ENCODE measurements at places on chromosomes 5 and 9. TPM values are rescaled to one million over a fixed set of nuclear protein-coding genes. Genes with fewer than 3 reads are reported as not detected.

GRCh38 chr9:16001856-16002255, 449.0 kb downstream of the CCDC171 start:
- DNase-seq: no peak

- DNase-seq: no peak
These were observed 4.9 kb downstream of the DDX4 start for GRCh38 chr5:55742778-55743177.

DNA sequence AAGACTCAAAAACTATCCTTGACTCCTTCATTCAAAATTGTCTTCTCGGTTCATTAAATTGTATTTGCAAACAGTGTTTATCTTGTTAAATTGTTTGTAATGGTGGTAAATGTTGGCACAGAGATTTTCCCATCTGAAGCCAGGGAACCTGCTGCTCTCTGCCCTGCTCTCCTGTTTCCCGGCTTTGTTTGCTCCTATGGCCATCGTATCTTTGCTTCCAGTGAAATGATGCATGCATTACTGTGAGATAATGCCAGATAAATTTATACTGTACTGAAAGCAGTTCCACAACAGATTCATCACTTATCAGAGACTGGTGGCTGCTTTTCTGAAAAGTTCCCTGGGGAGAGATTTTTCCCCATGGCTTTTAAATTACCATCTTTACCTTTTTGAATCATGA, 81.4 kb downstream of the CD180 start:
- DNase-seq: no peak

DNA sequence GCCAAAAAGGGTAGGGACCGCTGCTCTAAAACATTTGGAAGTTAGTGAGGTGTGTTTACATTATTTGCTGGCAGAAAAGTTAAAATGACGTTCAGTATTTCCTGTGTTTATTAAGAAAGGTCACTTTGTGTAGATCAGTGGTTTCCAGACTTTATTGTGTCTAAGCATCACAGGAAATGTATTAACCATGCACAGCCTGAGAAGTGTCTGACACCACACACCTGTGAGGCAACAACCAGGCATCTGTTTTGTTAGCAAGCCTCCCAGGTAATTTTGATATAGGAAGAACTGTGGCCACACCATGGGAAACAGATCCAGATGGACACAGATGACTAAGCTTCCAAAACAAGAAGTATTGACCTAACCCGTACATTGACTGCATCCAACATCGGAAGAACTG, 12.0 kb downstream of the TTC1 start:
- no peak for DNase-seq

The PCDHA6 gene
- polyA plus RNA-seq: 0.47 TPM

The PPP2R2B gene
- polyA plus RNA-seq: 12.5 TPM

The UBE2QL1 gene
- 0.67 TPM for polyA plus RNA-seq

The WDR38 gene
- 0.37 TPM for polyA plus RNA-seq

The SLC9A3 gene
- 40.7 TPM for polyA plus RNA-seq
